ENCODE measurements at places on chromosomes 1 and 21.

DNA sequence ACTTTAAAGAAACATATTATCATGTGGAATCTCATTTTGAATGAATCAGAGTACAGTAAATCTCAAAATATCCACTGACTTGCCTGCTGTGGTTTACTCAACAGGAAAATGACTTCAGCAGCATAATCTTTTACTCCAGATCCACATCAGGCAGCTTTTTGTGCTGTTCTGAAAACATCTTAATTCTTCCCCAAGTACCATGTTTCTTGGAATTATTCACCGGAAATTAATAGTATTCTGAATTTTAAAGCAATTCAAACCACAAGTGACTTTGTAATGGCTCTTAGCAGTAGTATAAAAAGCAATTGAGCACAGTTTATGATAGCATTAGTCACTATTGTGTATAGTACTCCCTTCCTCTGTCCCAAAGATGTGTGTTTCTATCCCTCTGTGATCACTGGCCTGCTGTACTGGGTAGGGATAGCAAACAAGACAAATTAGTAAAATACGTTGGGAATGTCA, 64.2 kb upstream of the ERRFI1 start:
- no peak for DNase-seq

DNA sequence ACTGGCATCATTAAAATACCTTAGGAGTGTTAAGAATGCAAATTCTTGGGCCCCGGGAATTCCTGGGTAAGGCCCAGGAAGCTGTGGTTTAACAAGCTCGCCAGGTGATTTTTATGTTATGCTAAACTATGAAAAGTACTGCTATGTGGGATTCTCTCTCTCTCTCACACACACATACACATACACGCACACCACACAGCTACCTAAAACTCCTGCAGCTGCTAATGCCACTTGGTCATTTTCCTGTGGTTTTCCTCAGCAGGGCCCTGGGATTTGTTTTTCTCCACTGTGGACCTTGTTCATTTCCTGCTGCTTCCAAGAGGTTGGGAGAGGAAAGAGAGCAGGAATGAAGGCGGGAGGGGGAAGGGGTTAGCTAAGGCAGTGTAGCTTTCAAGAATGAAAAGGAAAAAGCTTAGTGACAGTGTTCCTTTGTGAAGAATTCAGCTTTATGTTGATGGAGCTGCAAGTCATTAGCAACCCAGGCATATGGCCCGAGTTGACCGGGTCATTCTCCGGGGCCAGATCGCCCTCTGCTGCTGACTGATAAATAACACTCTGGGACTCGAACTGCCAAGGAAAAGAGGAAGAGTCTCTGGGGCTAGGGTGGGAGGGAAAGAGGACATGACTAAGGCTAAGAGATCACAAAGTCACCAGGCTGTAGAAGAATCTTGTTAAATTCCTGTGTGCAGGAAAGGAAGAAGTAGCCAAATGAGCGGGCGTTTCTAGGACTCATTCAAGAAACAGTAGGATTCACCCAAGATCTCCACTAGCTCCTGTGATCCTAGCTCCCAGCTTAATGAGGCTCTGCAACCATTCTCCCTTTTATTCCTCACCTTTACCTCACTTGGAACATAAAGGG, 30.5 kb upstream of the LRIG2 start:
- DNase-seq = peak; percentile 90

DNA sequence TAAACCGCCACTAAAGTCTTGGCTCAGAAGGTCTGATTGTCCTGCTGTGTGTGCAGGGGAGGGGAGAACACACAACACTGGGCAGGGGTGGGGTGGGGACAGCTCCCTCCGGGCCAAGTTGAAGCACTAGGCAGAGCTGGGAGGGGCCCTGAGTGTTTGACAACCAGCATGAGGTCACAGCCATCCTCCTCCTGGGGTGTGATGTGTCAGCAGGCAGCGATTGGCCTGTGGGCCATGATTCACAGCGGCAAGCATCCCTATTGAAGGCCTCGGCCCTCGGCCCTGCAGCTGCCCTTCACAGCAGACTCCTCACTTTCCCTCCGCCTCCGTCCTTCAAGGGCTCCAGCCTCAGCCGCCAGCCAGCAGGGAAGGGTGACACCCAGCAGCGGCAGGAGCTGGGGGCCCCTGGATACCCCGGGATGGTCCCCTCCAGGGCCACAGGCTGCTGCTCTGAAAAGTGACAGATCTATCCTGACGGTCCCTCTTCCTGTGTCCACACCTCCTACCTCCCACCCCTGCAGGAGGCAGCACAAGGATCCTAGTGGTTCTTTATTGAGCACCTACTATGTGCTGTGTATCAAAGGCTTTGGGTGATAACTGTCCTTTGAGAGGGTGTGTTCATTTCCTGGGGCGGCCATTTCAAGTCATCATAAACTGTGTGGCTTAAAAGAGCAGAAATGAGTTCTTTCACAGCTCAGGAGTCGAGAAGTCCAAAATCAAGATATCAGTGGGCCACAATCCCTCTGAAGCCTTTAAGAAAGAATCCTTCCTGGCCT, 66.0 kb upstream of the SLC25A33 start:
- DNase-seq = peak; percentile 15

DNA sequence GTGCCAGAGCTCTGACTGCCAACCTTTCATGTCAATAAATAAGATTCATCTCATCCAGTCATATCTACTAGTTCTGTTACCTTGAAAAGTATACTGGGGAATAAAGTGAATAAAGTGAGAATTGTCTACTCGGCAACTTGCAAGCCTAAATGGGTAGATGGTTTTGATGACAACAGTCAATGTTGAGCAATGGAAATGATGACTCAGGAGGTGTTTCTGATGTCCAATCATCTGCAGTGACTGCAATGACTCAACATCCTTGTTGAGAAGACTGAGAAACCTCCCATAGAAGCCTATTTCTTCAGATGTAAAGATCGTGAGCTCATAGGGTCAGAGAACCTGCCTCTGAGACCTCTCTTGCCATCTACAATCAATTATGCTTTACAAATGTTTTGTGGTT, 276.4 kb downstream of the SPATA17 start:
- DNase-seq = no peak

GRCh38 chr1:68314151-68314780, 81.9 kb upstream of the WLS start:
- DNase-seq = no peak

GRCh38 chr1:17680308-17680707, 74.8 kb upstream of the ACTL8 start:
- DNase-seq = no peak

DNA sequence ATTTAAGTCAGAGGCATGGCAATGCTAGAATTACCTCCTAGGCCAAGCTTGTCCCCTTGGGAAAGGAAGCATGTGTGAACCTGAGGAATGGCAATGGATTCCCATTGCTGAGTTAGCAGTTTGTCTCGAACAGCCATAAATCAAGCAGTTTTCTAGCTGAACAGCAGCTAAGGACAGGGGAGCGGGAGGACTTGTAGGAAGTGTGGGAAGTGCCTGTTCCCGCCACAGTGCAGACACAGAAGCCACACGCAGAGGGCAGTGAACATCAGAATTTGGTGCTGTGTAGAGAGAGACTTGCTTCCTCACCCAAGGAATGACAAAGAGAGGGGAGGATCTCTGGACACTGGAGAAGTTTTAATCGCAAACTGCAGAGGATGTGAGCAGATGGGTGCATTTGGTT, 3.8 kb downstream of the PHGDH start:
- DNase-seq = peak; percentile 70

Data from Ammon's horn (tissue), 1 donor.